ENCODE measurements at places on chromosomes 11 and 22.
A peak's percentile ranks its signal among the peaks of the same experiment; 100 is the strongest.

DNA sequence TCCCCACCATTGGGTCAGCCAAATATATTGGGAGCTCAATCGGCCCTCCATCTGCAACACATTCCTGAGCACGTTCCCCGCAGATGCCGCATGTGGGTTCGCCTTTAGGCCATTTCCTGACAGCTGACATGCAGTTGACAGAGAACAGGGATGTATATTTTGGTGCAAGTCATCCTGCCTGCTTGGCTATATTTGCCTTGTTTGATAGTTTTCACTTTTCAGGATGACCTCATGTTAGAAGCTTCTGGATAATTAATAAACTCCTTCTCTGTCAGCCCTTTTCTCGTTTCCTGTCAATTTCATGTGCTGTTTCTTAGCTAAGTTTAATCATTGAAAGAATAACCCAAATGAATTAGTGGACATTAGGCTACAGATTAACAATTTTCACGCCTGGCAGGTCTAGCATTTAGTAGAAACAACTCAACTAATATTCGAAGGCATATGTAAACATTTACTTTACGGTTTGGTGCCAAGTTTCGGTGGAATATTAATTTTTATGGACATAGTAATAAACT lies 105.8 kb upstream of the SLC5A12 start:
- DNase-seq, result no peak

GRCh38 chr22:25346859-25347751 lies 127.7 kb downstream of the CRYBB2 start:
- no peak for DNase-seq

DNA sequence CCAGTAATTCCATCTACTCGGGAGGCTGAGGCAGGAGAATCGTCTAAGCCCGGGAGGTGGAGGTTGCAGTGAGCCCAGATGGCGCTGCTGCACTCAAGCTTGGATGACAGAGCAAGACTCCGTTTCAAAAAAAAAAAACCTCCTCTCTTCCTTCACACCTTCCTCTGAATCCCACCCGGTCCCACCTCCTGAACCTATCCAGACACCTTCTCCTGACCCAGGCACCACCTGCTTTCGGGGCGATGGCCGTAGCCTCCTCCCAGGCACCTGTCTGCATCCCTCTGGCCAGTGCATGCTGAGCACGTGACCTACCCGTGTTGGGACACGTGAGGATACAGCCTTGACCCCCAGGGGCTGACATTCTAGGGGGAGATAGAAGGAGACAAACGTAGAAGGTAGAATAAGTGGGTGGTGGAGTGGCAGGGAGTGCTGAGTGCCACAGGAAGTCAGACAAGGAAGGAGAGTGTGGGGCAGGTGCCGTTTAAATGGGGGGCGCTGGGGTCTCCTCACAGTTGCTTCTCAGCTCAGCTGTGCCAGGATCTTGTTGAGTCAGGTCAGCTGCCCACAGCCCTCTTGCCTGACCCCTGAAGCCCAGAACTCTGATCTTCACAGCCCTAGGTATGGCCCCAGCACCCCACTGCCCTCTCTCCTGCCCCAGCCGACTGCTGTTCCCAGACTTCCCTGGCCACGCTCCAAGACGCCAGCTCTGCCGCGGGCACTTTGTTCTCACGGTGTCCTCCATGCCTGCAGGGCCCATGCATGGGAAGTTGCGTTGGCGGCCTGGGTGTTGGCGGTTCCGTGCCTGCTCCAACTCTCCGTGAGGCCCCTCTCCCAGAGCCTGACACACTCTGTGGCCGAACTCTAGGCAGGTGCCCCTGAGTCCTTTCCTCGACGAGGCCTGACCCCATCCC lies 1.2 kb upstream of the MIOX start:
- no peak for DNase-seq

DNA sequence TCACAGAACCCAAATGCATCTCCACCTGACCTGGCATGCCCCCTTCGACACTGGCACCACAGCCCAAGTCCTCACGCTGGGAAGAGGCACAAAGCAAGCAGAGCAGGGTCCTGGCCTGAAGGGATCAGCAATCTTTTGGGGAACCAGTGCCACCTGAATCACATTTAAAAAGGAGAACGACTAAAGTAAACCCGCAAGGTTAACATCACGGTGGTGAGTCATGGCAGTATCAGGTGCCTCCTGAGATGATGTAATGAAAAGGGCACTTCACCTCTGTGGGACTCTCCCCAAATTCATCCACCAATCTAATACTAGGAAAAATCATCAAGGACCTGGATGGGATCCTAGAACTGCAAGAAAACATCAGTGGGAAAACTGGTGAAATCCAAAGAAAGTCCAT lies 44.9 kb downstream of the PACSIN2 start:
- peak; percentile 26 for DNase-seq

- no peak for DNase-seq
Observed at GRCh38 chr11:106030609-106031008, 8.6 kb upstream of the MSANTD4 start.

- no peak for DNase-seq
Observed at GRCh38 chr11:16953663-16954062, 60.6 kb downstream of the PLEKHA7 start.

DNA sequence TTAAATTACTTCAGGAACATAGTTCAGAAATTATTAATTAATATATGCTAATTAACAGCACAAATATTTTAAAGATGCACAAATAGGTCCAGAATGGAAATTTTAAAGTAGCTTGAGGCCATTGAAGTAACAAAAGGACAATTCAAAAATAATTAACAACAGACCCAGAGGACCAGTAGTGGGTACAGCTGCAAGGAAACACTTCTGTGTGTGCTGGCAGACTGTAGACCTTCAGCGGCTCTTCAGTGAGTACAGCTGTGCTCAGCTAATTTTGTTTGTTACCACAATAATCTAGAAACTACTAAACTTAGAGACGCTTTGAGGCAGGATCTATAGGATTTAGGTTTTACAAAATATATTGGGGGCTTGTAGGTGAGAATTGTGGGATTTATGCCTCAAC lies 103.8 kb downstream of the GRIA4 start:
- DNase-seq, result no peak

DNA sequence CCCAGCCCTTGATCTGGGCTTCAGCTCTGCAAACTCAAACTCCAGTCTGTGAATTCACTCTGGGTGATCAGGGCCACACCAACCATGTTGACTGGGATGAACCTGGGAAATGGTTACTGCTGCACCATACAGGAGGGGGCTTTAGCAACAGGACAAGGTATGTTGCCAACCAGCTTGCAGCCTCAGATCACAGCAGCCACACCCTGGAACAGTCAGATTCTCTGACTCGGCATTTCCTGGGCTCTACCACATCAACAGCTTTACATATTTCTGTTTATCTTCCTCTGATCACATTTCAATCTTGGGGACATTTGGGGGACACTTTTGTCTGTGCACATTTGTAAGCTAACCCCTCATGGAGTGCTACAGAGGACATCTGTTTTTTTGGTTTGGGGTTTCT lies 267.0 kb upstream of the NCAM1 start:
- DNase-seq, result no peak

DNA sequence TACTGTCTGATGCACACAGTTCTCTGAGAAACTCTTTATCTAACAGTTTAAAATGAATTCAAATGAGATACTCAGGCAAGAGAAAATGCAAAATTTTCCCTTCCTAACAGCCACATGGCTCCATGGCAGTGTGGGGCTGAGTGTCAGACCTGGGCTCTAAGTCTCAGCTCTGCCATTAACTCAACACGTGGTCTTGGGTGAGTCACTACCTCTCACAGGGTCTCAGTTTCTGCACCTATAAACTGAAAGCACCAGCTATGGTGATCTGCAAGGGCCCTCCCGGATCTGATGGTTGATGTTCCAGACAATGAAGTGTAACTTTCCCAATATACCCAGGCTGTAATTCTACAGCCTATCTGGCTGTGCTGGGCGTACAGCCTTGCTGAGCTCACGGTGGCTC lies 70.5 kb downstream of the KCNC1 start:
- DNase-seq, result no peak

GRCh38 chr11:127678631-127679030 lies 678.1 kb upstream of the KIRREL3 start:
- DNase-seq, result no peak

DNA sequence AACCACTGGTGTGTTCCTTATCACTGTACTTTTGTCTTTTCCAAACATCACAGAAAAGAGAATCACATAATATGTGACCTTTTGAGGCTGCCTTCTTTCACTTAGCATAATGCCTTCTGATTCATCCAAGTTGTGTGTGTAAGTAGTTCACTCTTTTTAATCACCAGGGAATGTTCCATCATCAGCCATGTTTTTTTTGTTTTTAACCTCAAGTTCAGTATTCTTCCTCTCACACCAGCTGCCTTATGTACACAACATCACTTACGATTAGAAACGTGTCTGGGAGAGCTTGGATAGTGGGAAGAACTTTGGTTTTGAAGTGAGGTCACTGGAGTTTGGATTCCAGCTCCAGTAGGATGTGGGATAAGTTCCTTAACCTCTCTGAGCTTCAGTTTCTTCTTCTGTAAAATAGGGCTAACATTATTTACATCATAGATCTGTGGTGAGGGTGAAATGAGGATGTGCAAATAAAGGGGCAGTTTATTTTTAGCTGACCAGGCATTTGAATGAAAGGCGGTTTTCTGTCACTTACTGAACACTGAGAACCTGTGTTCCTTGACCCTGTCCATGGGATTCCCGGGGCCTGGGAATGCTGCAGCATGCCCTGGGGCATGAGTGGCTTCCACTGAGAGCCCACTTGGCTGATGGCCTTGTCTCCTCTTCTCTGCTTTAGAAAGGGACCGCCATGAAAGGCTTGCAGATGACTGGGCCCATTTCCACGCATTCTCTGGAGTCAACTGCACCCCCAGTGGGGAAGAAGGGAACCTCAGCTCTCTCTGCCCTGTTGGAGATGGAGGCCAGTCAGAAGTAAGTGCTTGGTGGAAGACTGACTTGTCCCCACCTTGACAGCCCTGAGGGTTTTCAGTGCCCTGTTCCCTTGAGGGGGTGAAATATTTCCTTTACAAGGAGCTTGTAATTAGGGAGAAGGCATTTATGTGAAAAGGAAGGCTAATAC lies 92.6 kb downstream of the DEPDC5 start:
- peak; percentile 28 for DNase-seq

DNA sequence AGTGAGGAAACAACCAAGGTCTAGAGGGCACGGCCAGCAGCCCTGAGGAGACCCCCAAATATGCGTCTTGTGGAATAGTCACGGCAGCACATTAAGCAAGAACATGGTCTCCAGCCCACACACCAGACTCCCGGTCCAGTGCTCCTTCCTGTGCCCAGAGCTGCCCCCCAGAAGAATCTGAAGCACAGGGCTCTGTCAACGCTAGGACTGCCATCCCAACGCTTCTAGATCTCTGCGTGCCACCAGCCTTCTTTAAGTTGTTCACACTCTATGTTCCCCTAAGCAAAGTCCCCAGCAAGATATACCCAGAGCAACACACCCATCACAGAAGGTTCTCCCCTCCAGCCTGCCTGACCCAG lies 3.5 kb upstream of the SEC14L2 start:
- DNase-seq, result no peak

DNA sequence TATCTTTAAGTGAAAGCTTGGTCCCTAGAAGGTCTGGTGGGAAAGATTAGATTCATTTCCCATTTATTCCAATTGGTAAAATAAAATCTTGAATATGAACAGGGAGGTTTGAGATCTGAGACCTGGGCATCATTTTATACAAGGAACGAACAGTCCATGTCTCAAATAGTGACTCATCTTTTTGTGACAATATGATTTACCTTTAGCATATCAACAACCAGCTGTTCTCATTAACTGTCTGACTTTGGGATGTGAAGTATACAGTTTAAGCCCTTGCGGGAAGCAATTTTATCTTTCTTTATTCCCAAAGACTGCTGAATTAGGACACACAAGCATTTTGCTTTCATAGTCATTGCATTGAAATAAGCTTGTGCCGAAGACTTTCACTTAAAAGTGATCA lies 691.6 kb downstream of the ETS1 start:
- no peak for DNase-seq

DNA sequence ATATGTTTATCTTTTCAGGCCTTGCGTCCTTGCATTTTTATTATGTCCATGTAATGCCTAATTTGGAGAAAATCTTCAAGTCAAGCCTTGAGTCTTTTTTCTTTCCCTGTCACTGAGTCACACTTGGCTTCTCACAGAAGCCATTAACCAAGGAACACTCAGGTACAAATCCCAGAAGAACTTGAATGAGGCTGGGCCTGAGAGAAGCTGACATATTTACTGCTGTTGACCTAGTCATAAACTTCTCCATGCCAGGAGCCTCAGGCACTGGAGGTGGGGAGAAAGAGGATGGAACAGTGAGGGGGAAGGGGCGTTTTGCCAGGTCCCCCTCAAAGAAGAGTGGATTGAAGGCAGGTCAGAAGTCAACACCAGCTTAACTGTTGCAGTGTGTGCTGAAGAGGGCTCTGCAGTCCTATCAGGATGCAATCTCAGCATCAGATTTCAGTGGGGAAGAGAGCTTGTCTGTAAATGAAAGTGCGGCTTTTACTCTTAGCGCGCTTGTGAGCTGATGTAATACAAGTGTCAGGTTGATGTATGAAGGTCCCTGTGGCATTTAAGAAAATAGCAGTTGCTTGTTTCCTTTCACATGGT lies 526.0 kb downstream of the ETS1 start:
- DNase-seq, result no peak

DNA sequence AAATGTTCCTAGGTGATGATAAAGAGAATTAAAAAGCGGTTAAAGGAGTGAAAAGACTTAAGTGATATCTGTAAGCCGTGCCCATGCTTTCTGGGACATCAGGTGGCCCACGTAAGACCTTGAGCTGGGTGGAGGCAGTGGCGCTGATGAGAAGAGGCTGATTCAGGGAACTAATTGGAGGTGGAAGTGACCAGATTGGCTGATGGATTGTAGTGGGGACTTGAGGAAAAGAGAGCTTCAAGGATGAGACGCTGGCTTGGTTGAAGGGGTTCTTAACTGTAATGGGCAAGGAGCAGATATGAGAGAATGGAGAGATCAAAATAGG lies 69.1 kb upstream of the EP300 start:
- no peak for DNase-seq

GRCh38 chr22:49863931-49864330 lies 10.3 kb downstream of the ZBED4 start:
- DNase-seq, result no peak

DNA sequence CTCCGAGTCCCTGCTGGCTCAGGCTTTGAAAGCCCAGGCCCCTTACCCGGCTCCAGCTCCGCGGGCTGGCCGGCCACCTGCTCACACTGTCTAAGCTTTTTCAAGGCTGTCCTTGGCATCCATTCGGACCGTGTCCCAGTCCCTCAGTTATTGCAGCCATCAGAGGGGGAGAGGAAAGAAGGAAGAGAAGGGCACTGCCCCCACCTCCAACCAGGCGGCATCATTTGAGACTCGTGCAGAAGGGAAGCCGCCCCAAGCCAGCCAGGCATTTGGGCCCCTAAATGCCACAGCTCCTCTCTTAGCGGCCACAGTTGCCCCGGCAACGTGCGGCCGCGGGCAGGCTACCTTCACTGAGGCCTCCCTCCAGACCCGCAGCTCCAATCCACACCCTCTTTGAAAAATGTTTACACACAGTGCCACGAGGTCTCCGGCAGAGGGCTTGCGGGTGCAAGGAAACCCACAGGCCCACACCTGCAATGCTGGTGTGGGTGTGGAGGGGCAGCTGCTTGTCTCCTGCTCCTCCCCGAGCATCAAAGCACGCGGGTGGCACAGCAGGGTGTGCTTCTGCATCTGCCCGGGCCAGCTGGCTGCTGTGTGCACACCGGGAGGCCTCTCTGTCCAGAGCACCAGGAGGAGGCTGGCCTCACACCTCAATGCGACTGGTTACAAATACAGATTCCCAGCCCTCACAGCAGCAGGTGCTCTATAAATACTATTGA lies 124.4 kb downstream of the CTTN start:
- no peak for DNase-seq

All from activated CD4-positive, alpha-beta memory T cell treated with anti-CD3 and anti-CD28 coated beads for 36 hours (primary cell).